ENCODE measurements at places on chromosomes 11 and 22.

DNA sequence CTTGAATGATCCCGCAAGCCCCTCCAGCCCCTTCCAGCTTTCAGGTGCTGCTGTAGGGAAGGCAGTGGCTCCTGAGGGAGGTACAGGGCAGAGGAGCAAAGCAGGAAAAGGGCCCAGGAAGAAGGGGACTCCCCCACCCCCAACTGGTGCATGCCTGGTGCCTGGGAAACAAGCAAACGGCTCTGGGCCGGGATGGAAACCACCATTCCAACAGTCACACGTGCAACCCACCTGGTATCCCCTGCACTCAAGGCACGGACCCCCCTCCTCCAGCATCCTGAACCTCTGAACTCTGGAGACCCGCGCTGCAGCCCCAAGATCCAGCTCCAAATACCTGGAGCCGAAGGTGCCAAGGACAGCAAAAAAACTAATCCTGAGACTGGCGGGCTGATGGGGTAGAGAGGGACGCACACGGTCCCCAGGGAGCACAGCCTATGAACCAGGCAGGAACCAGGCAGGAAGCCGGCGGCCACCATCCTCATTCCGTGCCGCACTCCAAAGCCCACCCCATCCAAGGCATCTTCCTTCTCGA, 537 bp downstream of the SCN4B start:
- no peak overlapping the region for H3K27ac ChIP-seq
- peaks cover 8% of the 10 kb centered on the region for H3K4me1 ChIP-seq
- no peak for DNase-seq

DNA sequence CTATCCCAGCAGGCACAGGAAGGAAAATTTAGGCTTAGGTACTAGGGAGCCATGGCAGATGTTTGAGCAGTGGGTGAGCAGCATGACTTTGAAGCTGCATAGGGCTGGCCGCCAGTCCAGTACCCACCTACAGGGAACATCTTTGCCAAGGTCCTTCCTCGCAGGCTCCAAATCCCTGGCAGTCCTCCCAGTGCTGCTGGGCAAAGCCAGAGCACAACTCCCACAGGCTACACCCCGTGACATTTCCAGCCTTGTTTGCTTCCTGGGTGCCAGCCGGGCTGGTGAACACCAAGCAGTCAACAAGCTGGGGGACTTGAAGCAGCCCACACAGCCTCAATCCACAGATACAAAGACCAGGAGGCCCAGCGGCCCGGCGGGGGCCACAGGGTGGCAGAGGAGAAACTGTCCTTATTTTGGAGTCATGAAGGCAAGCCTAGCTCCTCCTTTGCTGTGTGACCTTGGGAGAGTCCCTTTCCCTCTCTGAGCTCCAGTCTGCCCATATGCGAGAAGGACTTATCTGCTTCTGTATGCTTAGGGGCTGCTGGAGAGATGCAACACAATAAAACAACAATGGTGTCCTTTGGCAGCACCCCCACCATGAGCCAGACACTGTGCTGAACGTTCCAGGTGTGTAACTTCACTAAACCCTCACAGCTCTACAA, 28.0 kb downstream of the TPST2 start:
- H3K27ac ChIP-seq = no peak overlapping the region
- DNase-seq = no peak
- H3K36me3 ChIP-seq = peaks cover 8% of the 10 kb centered on the region
- no peaks in the 10 kb centered on the region for H3K27me3 ChIP-seq
- peaks cover 45% of the 10 kb centered on the region for H3K4me1 ChIP-seq

GRCh38 chr22:22818861-22819855, 68.5 kb upstream of the IGLL5 start:
- peak; percentile 49 for DNase-seq
- H3K27me3 ChIP-seq = peaks cover 1% of the 10 kb centered on the region
- peaks cover 86% of the 10 kb centered on the region for H3K4me1 ChIP-seq
- H3K27ac ChIP-seq = peak overlapping the region; percentile 87
- H3K4me3 ChIP-seq = peak overlapping the region; percentile 71

DNA sequence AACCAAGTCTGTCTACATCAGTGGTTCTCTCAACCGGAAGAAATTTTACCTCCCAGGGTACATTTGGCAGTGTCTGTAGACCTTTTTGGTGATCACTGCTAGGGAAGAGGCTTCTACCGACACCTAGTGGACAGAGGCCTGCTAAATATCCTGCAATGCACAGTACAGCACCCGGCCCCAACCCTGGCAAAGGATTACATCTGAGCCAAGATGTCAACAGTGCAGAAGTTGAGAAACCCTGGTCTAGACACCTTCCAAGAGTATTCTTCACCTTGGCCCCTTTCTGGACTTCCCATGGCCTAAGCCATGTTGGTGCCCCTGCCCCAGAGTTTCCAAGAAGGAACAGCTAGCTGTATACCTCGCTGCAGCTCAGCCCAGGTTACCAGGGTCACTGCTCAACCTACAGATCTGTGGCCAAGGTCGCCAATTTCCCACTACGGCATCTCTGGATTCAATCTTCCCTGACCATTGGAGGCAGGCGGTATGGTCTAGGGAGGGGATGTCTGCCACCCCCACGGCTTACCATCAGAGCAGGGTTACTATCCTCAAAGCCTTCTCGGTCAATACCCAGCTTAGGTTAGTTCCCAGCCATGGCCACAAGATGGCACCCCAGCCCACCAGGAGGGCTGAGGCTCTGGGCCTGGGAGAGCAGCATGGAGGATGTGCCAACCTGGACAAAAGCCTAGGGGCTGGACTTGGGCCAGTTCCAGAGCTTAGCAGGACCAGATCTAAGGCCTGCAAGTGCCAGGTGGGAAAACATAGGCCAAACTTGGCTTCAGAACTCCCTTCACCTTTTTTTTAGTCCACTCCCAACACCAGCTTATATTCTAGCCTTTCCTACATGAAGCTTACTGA, 3.7 kb upstream of the KCNC1 start:
- H3K4me1 ChIP-seq = no peaks in the 10 kb centered on the region
- peak; percentile 48 for DNase-seq
- H3K36me3 ChIP-seq = no peaks in the 10 kb centered on the region
- H3K4me3 ChIP-seq = no peak overlapping the region
- peaks cover 49% of the 10 kb centered on the region for H3K27me3 ChIP-seq

- peaks cover 42% of the 10 kb centered on the region for H3K36me3 ChIP-seq
- H3K27me3 ChIP-seq = no peaks in the 10 kb centered on the region
- H3K4me1 ChIP-seq = no peaks in the 10 kb centered on the region
- no peak overlapping the region for H3K4me3 ChIP-seq
- peak overlapping the region; percentile 16 for H3K27ac ChIP-seq
Observed at GRCh38 chr22:19515654-19516377, 8.4 kb downstream of the CLDN5 start.

DNA sequence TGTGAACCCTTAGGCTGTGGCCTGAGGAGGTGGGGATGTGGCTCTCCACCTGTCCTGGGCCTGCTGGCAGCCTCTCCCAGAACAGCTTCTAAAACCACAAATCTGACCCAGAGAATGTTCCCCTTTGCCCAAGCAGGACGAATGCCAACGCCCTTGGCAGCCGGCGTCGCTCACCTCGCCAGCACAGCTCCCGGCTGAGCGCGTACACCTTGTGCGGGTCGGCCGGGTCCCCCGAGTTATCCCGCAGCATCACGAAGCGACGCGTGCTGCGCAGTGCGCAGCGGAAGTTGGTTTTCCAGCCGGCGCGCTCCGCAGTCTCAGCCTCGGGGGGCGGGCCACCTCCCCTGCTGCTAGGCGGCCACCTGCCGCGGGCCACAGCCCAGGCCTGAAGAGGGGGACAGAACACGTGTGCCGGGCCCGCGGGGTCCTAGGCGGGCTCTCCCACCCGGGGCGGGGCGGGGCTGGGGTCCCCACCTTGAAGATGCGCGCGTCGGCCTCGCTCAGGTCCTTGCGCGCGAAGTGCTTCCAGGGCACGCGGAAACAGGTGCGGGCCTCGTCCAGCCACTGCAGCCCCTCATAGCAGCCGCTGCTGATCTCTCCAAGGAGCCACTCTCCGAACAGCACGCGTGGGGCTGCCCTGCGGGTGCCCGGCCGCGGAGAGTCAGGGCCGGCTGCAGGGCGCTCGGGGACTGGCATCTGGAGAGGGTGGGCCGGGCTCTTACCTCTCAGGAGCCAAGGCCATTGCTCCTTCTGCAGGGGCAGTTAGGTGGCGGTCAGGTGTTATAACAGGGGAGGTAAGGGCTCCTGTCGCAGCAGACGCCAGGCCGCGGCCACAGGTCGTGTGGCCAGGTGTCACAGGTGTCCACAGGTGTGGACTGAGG, 887 bp downstream of the IRF7 start:
- no peak for DNase-seq
- peaks cover 7% of the 10 kb centered on the region for H3K4me1 ChIP-seq
- H3K27ac ChIP-seq = peak overlapping the region; percentile 72

- DNase-seq = no peak
- peaks cover 2% of the 10 kb centered on the region for H3K27me3 ChIP-seq
- H3K27ac ChIP-seq = no peak overlapping the region
- peaks cover 17% of the 10 kb centered on the region for H3K4me1 ChIP-seq
Observed at GRCh38 chr11:120615391-120615790, 103.8 kb downstream of the GRIK4 start.

DNA sequence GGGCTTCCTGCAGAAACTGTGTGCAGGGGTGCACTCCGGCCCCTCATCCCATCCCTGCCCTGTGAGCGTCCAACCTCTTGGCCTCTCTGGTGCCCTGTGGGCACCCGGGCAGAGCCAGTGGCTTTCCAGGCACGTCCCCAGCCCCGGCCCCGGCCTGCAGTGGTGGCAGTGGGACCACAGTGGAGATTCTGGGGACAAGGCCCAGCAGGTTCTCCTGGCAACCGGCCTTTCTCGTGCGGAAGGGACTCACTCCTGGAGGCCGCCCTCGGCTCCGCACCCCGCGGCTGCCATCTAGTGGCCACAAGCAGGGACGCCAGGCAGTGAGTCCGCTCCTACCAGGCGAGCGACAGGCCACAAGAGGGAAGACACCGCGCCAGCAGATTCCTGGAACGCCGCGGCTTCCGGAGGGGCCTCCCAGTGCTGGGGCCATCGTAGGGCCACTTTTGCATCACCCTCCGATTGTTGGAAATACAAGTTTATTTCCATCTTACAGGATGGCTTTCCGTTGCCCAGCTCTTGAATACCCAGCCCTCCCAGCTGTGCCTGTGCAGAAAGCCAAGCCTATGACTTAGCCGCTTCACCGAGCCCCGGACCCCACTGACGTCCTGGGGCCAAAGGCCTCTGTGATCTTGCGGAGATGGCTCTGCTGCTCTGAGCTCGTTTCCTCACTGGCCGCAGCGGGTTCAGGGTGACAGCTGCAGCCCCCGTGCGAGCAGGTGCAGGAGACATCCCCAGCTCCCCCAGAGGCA, 357.3 kb downstream of the CTTN start:
- no peaks in the 10 kb centered on the region for H3K27me3 ChIP-seq
- H3K27ac ChIP-seq = no peak overlapping the region
- peaks cover 2% of the 10 kb centered on the region for H3K36me3 ChIP-seq
- peak; percentile 45 for DNase-seq
- H3K4me3 ChIP-seq = no peak overlapping the region
- no peaks in the 10 kb centered on the region for H3K4me1 ChIP-seq

DNA sequence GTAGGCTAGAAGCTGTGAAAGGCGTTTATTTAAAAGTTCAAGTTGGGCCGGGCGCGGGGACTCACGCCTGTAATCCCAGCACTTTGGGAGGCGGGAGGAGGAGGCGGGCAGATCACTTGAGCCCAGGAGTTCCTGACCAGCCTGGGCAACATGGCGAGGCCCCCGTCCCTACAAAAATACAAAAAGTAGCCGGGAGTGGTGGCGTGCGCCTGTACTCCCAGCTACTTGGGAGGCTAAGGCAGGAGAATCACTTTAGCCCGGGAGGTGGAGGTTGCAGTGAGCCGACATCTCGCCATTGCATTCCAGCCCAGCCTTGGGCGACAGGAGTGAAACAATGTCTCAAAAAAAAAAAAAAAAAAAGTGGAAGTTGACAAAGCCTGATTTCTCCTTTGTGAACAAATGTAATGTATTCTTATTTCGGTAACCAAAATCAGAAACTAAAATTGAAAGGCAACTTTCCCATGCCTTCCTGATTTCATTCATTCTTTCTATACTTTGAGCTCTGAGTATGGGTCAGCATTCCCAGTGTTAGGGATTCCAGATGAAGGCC, 825 bp downstream of the PTPMT1 start:
- DNase-seq = no peak
- peaks cover 21% of the 10 kb centered on the region for H3K4me1 ChIP-seq
- H3K4me3 ChIP-seq = peak overlapping the region; percentile 86
- peak overlapping the region; percentile 74 for H3K27ac ChIP-seq
- peaks cover 14% of the 10 kb centered on the region for H3K36me3 ChIP-seq

DNA sequence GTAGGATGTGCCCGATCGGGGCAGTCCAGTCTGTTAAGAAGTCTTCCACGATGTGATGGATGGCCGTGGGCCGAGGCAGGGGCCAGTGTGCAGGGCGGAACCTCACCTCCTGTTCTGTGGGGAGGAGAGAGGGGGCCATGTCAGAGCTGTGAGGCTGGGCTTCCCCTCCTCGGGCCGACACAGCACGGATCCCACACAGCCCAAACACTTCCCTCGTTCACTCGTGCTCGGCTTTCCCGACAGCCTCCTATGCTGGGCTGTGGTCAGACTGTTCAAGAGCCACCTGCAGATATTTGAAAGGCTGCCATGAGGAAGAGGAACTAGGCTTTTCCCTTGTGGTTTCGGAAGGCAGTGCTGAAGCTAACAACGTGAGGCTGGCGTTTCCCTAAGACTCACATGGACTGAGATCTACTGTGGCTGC, 12.3 kb upstream of the TXN2 start:
- H3K27ac ChIP-seq = peak overlapping the region; percentile 34
- DNase-seq = no peak
- no peak overlapping the region for H3K4me3 ChIP-seq
- H3K36me3 ChIP-seq = peaks cover 10% of the 10 kb centered on the region
- no peaks in the 10 kb centered on the region for H3K27me3 ChIP-seq
- peaks cover 8% of the 10 kb centered on the region for H3K4me1 ChIP-seq

- DNase-seq = no peak
- no peak overlapping the region for H3K4me3 ChIP-seq
- peaks cover 4% of the 10 kb centered on the region for H3K27me3 ChIP-seq
- H3K4me1 ChIP-seq = no peaks in the 10 kb centered on the region
- H3K36me3 ChIP-seq = no peaks in the 10 kb centered on the region
- no peak overlapping the region for H3K27ac ChIP-seq
Observed at GRCh38 chr11:33690290-33691065, 10.1 kb downstream of the C11orf91 start.

- no peak overlapping the region for H3K27ac ChIP-seq
- H3K27me3 ChIP-seq = no peaks in the 10 kb centered on the region
- DNase-seq = no peak
- H3K4me3 ChIP-seq = no peak overlapping the region
- H3K36me3 ChIP-seq = peaks cover 16% of the 10 kb centered on the region
- peaks cover 43% of the 10 kb centered on the region for H3K4me1 ChIP-seq
Observed at GRCh38 chr11:96109331-96110030, 185.6 kb upstream of the MTMR2 start.

GRCh38 chr11:124612567-124613246, 1.5 kb downstream of the PANX3 start:
- DNase-seq = no peak
- H3K36me3 ChIP-seq = no peaks in the 10 kb centered on the region
- peaks cover 16% of the 10 kb centered on the region for H3K4me1 ChIP-seq

DNA sequence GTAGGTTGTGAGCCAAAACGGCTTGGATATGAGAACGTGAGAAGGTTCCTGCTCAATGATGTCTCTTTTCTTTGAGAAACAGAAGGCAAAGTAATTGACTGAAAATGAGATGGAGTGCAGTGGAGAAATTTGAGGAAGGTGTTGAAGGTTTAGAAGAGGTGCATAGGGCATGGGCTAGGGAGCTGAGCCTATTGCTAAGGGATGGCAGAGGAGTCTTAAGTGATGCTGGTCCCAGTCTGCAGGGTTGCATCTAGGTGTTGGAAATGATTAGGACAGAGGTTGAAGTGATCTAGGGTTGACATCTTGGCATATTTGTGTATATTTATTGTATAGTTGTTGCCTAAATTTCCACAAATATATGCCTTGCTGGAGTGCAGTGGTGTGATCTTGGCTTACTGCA, 2.3 kb downstream of the BIRC3 start:
- H3K27me3 ChIP-seq = no peaks in the 10 kb centered on the region
- peaks cover 41% of the 10 kb centered on the region for H3K36me3 ChIP-seq
- no peak for DNase-seq
- peak overlapping the region; percentile 95 for H3K27ac ChIP-seq

All from activated T-helper 1 cell treated with anti-CD3 and anti-CD28 coated beads, Interleukin-12 subunit alpha, Interleukin-12 subunit beta, Interleukin-2, Interleukin-4 antibody, amounts not matched to agents 30 ng/mL and 10 ng/mL and 1 ng/mL, durations not matched to agents 14 hours and 24 hours and 36 hours (primary cell).